A549 treated with Hydrocortisone at 1 μM for 4 hours (cell line): ENCODE measurements at places on chromosomes 1 and 21. TPM values are rescaled to one million over a fixed set of nuclear protein-coding genes. Genes with fewer than 3 reads are reported as not detected.

Gene UBE2U
- not detected in 5 replicates for total RNA-seq

Gene AHCYL1
- total RNA-seq: 43.6 to 52.5 TPM (median 51.6 TPM) in 5 replicates

Gene SYT2
- 0.44 to 0.68 TPM (median 0.53 TPM) in 5 replicates for total RNA-seq

Gene ADAMTS1
- total RNA-seq: 0.02 to 0.59 TPM (median 0.08 TPM) in 5 replicates

Gene CR2
- total RNA-seq: 0.02 to 0.03 TPM in 2 of 5 replicates, not detected in the others

Gene IFI44
- total RNA-seq: 0.16 to 0.79 TPM (median 0.43 TPM) in 5 replicates

Gene LAMTOR2
- 140 to 156 TPM (median 148 TPM) in 5 replicates for total RNA-seq

Gene AMY1A
- total RNA-seq: not detected in 5 replicates

Gene OLFML2B
- total RNA-seq: 0.53 to 0.66 TPM (median 0.55 TPM) in 5 replicates

Gene IL22RA1
- total RNA-seq: 6.5 to 8.8 TPM (median 7.3 TPM) in 5 replicates
